ENCODE measurements at places on chromosomes 2 and 18. TPM values are rescaled to one million over a fixed set of nuclear protein-coding genes. Genes with fewer than 3 reads are reported as not detected.

DNA sequence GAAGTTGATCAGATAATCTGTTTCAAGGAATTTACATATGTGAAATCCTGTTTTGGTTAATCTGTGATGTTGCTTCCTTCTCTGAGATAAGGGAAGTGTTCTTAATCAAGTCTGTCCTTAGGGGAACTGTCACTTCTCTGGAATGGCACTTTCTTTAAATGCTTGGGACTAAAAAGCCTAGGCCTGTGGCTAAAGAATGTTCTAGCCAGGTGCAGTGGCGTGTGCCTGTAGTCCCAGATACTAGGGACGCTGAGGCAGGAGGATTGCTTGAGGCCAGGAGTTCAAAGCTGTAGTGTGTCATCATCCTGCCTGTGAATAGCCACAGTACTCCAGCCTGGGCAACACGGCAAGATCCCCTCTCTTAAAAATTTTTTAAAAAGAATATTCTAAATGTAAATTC lies 217.6 kb upstream of the SIX3 start:
- no peak for DNase-seq

DNA sequence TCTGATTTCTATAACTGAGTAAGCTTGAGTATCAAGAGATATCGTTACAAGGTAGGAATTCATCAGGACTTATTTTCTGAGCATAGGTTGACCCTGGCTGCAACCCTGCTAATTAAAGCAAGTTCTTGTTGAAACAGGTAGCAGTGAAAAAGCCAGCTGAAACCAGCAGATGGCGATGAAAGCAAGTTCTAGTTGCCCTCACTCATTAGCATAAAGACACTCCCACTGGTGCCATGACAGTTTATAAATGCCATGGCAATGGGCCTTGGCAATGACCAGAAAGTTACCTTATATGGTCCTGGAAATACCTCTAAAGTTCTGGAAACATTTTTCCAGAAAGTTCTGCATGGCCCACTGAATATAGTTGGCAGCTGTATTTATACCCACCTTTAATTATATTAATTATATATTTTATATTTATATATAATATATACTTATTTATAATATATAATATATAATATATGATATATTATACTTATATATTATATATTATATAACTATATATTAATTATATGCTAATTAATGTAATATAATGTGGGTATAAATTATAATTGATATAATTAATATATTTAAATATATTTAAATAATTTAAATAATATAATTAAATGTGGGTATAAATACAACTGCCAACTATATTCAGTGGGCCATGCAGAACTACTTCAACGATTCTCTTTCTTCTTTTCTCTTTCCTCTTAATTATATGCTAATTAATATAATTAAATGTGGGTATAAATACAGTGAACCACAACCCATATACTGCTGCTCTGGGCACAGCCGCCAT lies 188.0 kb downstream of the CDH7 start:
- no peak for DNase-seq

DNA sequence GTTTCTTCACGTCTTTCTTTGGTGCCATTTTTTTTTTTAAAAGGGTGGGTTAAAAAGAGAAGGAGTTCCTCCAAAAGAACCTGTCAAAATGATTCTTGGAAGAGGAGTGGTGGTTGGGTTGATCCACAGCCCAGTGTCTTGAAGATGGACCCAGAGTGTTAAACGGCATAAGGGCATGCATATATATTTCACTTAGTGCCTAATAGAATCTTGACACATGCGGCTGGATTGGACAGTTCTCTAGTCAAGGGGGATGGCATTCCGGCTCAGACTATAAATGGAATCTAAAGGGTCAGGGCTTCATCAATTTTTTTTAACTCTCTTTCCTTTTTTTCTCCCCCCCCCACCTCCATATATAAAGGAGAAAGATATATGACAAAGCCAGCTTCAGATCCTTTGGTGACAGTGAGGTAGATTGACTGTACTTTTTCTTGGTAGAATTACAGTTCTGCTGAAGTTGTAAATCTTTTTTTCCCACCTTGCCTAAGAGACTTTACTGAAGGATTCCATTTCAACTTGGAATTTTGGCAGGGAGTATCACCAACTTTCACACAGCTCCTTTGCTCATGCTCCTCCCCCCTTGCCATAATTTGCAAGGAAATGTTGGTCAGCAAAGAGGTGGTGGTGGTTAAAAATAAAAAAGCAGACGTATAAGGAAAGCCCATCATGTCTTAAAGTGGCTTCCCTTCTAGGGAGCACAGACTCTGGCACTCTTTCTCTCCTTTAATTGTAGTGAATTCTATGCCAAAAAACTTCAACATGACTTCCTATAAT lies at the start of gene MYL1:
Gene MYL1, minus strand, starts transcription at position 160 of the 774 bp plus-strand sequence. Its CDS starts 132 bp downstream, at position 28.
- no peak for DNase-seq

- DNase-seq: no peak
These were observed 79.2 kb upstream of the ST8SIA3 start for GRCh38 chr18:57273194-57273593.

DNA sequence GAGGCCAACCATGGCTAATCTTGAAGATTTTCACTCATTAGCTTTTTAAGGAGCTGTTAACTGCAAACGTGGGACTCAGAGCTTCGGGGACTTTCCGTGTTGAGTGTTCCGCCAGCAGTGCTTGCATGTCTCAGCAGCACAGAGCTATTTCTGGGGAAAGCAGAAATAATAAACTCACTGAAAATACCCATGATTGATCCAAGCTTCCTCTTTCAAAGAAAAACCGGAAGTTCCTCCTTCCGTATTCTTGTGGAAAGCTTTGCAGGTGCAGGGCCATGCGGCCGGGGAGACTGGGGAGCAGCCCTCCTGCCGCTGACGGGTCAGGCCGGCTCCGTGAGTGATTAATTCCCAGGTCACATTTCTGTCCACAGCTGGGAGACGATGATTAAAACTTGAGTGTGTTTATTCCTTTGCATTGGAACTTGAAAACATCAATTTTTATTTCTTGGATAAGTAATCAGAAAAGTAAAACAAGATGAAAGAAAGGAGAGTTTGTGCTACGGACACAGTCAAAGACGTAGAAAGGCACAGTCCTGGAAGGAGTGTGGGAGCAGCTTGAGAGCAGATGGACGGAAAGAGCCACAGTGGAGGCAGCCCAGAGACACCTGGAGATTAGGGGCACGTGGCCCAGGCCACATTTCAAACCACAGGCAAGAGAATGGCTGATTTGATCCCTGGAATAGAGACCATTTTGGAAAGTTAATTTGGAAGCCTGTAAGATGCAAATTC lies 54.2 kb upstream of the CTDP1 start:
- no peak for DNase-seq

GRCh38 chr2:113796592-113797175 lies 40.2 kb upstream of the SLC35F5 start:
- DNase-seq: no peak

GRCh38 chr2:152127628-152128027 lies 28.8 kb upstream of the CACNB4 start:
- DNase-seq: no peak

DNA sequence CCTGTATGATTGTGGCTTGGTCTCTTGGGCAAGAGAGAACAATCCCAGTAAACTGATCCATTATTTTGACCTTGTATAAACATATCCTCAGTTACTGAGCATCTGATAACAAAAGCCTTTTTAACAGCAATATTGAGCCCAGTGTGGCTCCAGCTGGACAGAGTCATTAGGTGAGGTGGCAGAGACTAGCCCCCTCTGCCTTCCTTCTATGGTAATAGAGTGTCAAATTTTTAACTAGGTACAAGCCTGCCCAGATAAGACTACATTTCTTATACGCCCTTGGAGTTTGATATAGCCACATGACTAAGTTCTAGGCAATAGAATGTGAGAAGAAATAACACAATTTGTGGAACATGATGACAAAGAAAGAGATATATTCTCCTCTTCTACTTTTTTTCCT lies 56.2 kb downstream of the HNMT start:
- no peak for DNase-seq

GRCh38 chr2:188079196-188079595 lies 212.5 kb upstream of the GULP1 start:
- peak; percentile 48 for DNase-seq

GRCh38 chr2:8174641-8175257 lies 507.1 kb upstream of the ID2 start:
- no peak for DNase-seq

The LTBP1 gene
- 517 TPM for polyA plus RNA-seq

The PCARE gene
- polyA plus RNA-seq: not detected

The ADI1 gene
- 66.3 TPM for polyA plus RNA-seq

The TMEM200C gene
- polyA plus RNA-seq: 1.7 TPM

The TANK gene
- 46.9 TPM for polyA plus RNA-seq

The ZAP70 gene
- polyA plus RNA-seq: not detected

The ERBB4 gene
- polyA plus RNA-seq: not detected

The SMAD7 gene
- polyA plus RNA-seq: 8.0 TPM

The CPS1 gene
- polyA plus RNA-seq: 21.6 TPM

The IL18R1 gene
- polyA plus RNA-seq: 2.5 TPM
